Stimulated activated CD4-positive, alpha-beta T cell treated with anti-CD3 and anti-CD28 coated beads, Interleukin-2, amount 100 ng/mL, for 24 hours (primary cell): ENCODE measurements at places on chromosomes 7 and 10.

GRCh38 chr7:127532736-127533135 lies 52.7 kb downstream of the GCC1 start:
- no peak for DNase-seq

DNA sequence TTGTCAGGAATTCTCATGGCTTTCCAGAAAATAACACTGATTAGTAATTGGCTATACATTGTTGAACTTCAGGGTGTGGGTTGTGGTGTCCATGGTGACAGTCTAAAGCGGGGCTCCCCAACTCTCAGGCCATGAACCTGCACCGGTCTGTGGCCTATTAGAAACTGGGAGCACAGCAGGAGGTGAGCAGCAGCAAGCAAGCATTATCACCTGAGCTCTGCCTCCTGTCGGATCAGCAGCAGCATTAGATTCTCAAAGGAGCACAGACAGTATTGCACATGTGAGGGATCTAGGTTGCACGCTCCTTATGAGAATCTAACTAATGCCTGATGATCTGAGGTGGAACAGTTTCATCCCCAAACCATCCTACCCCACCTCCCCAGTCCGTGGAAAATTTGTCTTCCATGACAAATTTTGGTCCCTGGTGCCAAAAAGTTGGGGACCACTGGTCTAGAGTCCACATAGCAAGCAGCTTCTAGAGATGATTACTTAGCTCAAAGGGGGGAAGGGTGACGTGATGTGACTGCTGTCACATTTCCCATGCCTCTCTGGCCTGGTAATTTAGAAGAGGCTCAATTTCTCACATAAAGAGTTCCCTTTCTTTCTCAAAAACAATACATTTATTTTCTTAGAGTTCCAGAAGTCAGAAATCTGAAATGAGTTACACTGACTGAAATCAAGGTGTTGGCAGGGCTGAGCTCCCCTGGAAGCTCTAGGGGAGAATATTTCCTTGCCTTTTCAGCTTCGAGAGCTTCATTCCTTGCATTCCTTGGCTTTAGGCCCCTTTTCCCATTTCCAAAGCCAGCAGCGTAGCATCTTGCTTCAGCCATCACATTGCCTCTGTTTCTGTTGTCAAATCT lies 17.6 kb upstream of the FAM221A start:
- DNase-seq = no peak

DNA sequence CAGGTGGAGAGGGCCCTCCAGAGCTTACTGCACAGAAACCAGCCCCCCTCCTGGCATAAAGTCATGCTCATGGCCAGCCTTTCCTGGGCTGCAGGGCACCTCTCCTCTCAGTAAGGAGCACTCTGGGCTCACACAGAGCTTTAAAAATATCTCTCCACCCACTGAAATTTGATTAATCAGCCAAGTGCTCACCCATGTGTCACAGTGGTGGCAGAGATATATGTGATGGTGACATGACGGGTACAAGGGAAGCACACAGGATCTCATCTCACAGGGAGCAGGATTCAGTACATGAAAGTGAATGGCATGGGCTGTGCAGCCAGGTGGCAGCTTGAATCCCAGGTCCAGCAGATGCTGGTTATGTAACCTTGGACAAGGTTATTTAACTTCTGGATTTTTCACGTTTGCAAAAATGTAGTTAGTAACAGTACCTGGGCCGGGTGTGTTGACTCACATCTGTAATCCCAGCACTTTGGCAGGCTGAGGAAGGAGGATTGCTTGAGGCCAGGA lies 144.8 kb downstream of the CALN1 start:
- DNase-seq = no peak

DNA sequence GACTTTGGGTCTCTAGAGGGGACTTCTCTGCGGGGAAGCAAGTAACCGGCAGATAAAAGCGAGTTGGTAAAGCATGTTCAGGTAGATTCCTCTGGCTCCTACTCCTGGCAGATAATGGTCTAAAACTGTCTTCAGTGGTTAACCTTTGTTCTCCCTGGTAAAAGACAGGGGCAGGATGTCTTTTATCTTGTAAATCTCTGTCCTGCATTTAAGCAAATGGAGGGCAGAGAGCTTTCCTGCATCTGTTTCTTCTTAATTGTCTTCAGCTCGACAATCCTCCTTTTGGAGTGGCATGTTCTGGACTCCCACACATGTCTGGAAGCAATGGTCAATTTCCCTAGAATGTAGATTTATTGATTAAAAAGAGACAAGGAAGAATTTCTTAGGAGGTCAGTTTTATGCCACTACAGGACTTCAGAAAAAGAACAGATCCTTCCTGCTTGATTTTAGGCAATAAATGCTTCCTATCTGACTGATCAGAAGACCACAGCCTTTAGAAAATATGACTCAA lies 16.6 kb downstream of the C7orf33 start:
- no peak for DNase-seq

DNA sequence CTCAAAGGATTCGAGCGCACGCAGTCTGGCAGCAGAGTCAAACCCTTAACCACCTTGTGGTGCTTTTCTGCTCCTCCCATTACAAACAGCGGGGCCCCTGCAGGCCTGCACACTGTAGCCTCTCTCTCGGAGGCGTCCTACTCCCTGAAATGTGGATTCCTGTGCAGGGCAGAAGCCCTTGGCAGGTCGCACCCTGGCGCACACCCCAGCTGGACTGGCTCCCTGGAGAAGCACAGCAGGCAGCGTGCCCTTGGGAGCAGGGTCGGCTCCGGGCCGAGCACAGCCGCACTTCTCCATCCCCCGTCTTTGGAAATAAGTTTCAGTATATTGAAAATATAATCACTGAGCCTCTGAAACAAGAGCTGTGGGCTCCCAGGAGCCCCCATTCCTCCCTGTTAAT lies 144.1 kb downstream of the C10orf105 start:
- DNase-seq = no peak

GRCh38 chr10:62652114-62652513 lies 152.4 kb upstream of the ADO start:
- DNase-seq = no peak

- no peak for DNase-seq
These were observed 151.5 kb upstream of the EEPD1 start for GRCh38 chr7:36001546-36001945.

DNA sequence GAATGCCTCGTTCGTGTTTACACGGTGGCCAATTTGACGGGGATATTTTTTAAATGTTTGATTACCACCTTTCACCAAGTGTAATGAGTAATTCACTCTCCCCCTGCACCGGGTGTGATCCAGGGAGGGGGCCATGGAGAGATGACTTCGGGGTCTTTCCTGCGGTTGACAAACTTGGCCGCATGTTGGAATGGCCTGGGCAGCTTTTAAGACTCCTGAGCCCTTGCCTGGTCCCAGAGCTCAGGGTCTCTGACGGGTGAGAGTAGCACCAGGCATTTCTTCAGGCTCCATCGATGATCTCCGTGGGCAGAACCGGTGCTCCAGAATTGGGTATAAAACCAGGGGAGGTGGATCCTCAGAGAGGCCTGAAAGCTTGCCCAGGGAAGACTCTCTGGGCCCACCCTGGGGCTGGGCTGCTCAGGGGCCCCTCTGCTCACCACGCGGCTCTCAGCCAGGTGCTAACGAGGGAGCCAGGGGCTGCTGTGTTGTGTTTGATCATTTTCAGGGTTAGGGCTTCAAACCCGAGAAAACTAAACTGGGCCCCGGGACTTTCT lies 882 bp downstream of the ZNF282 start:
- DNase-seq = peak; percentile 24
